Right renal pelvis (tissue), 4 donors: ENCODE measurements at places on chromosomes 7 and 10.

DNA sequence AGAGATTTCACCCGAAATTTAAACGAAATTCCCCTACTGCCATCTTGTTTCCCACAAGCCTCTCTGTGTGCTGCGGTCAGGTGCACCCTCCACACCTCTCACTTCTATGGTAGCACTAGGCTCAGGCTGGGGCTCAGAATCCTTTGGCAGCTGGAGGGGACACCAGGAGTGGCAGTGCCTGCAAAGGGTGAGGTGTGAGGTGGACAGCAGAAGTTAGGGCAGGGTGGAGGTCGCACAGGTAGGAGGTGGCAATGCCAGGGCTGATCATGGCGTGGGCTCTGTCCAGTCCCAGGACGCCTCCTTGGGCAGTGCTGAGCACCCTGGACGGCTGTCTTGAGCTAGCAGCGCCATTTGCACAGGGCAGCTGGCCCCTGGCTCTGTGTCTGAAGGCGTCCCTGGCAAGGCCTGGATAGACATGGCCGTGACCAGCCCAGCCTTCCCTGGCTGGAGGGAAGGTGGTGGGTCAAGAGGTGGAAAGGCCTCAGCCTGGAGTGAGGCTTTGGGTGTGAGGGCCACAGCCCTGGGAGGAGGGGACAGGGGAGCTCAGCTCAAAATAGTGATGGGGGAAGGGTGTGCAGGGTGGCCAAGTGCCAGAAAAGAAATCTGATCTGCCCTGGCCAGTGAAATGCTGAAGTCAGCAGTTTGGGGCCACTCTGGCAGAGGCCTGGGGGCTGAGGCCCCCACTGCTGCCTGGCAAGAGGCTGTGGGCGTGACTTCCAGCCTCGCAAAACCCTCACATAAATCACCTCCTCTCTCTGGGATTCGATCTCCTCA, 40.0 kb downstream of the ZCCHC24 start:
- DNase-seq: no peak

- no peak for DNase-seq
These were observed 930.6 kb upstream of the ZNF722 start for GRCh38 chr7:63067897-63068585.

DNA sequence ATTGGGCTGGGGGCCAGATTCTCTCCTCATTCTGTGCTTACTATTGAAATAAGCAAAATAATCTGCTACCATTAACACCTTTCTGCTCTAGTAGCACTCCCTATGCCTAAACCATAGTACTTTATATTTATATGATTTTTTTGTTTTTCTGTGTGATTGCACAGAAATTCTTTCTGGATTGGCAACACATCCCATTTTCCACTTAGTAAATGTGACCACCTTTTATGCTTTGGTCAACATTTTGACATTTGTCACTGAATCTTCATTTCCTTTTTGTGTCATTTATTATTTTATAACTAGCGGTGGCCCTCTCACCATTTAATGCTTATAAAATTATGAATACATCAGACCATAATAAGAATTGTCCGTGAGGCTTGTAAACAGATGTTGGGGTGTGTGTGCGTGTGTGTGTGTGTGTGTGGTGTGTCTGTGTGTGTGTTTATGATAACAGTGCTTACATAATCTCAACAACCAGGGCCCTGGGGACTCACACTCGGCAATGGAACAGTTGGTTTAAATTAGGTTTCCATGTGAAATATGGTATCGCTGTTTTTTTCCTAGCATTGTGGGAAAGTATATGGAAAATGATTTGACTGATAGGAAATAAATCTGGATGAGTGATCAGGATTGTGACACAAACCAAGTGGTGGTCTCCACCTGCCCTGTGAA, 138.9 kb downstream of the NOC3L start:
- no peak for DNase-seq

DNA sequence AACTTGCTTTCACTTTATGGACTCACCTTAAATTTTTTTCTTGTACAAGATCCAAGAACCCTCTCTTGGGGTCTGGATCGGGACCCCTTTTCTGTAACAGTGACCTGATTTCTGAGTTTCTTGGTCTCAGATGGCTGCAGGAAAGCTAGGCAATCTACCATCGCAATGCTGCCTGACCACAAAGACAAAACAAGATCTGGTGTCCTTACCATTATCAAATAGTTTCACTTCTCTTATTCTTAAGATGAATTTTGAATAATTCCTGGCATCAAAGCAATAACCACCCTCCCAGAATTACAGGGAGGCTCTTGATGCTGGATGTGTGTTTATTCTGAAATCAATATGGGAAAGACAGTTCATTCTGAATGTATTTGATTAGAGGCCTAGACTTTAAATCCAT, 77.4 kb upstream of the FRMD4A start:
- DNase-seq: no peak

DNA sequence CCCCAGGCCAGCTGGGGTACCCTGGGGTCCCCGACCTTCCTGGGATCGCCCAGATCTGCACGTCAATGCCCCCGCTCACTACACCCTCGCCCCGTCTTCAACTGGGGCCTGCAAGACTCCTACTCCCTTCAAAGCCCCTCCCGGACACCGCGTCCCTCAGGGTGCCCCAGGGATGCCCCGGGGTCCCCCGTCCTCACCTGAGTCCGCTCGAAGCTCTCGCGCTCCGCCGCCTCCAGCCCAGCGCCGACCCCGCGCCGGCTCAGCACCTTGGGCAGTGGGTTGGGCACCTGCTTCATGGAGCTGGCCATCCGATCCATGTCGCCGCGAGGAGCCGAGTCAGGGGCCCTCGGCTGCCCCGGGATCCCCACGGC, at the start of gene HIP1:
TSS of gene HIP1 (minus strand) at position 338 of the 371 bp plus-strand sequence. CDS start at position 317, 21 bp downstream.
- no peak for DNase-seq

GRCh38 chr10:68052463-68052862, 22.6 kb downstream of the HERC4 start:
- DNase-seq: no peak

GRCh38 chr10:7412237-7412927, 1.5 kb upstream of the SFMBT2 start:
- DNase-seq: no peak

GRCh38 chr7:37348982-37349381, 99.7 kb downstream of the ELMO1 start:
- DNase-seq: no peak

GRCh38 chr10:1063232-1063865, 7.2 kb downstream of the WDR37 start:
- DNase-seq: no peak
